ENCODE measurements at places on chromosomes 1 and 21.

DNA sequence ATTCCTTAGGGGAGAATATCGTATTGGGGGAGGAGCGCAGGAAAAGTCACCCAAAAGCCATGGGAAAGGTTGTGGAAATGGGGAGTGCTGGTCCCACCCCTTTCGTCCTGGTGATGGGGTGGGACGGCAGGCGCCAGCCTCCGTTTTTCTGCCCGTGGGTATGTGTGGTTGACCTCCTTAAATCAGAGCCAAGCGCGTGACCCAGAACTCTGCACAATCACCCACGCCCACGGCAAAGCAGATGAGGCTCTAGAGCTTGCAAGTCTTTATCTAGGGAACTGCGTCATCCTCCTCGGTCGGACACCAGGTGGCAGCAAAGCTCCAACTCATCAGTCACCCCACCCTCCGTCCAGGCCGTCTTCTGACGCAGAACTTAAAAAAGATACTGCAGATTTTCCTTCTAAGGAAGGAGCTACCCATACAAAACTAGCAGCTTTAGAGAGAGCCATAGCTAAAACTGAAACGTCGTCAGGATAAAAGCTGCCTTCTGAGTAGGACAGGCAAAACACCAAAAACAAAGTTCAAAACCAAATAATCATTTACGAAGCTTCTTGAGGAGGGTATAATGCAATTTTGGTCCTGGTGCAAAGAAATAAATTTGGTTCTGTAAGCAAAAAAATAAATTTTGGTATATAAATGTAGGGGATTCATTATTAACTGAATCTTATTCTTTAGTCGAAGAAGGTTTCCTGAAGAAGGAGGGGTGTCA lies 62.0 kb downstream of the TBX19 start:
- peak; percentile 63 for DNase-seq

- DNase-seq, result peak; percentile 85
These were observed at the start of gene ELOVL1 for GRCh38 chr1:43367904-43368645. Gene ELOVL1, minus strand, starts transcription at chr1:43368011. Its CDS starts 2,402 bp downstream, at chr1:43365609.

GRCh38 chr1:245156736-245157505 lies 2.1 kb downstream of the KIF26B start:
- DNase-seq, result no peak

GRCh38 chr1:156804026-156804425 lies 12.6 kb downstream of the SH2D2A start:
- DNase-seq, result no peak

- DNase-seq, result no peak
These were observed 4.7 kb downstream of the AGPAT3 start for GRCh38 chr21:43869486-43870325.

GRCh38 chr1:113903501-113904292 lies 902 bp downstream of the AP4B1 start:
- DNase-seq, result no peak

GRCh38 chr21:16533692-16534407 lies 804.1 kb downstream of the USP25 start:
- DNase-seq, result no peak

DNA sequence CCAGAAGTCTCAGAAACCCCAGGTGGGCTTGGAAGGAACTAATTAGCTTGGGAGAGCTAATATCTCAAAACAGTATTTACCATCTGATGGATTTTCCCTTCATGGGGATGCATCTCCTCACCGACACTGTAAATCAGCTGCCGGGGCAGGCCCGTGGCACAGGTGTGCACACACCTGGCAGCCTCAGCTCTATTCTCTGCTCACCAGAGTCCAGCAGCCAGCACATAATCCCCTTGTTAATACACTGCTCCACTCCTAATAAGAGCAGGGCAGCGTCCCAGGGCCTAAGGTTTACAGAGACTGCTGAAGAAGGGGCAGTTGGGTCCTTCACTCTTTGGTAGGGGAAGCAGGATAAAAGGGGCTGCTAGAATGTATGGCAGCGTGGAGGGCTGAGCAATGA lies 200.0 kb downstream of the TOMM20 start:
- no peak for DNase-seq

GRCh38 chr21:28111151-28111619 lies 881.5 kb downstream of the LTN1 start:
- no peak for DNase-seq

GRCh38 chr1:100615686-100616085 lies 77.7 kb downstream of the GPR88 start:
- no peak for DNase-seq

DNA sequence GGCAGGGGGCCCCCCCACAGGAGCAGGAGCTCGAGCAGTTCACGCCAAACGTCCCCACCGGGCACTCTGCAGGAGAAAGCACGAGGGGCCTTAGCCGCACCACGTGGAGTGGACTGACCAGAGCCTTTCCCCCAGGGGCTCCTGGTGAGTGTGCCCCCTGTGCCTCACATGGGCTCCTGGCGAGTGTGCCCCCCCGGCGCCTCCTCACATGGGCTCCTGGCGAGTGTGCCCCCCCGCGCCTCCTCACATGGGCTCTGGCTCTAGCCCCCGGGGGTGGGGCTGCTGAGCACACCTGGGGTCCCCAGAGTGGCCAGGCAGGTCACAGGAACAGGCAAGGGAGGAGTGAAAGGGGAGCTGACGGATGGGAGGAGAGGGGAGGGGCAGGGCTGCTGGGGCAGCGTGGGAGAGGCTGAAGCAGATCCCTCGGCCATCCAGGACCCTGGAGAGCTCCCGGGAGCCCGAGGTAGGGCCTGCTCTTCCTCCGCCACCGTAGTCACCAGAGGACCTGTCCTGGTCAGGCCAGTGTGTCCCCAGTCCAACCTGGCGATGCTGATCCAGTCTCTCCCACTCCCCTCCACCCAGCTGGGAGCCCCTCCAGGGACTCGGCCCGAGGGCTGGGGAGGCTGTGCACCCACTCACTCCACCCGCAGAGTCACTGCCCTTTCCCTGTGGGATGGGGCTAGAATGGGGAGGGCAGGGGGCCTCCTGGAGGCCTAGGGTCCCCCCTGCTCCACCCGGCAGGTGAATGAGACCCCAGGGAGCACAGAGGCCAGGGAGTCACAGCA lies 47.6 kb downstream of the ARHGEF16 start:
- DNase-seq, result no peak

DNA sequence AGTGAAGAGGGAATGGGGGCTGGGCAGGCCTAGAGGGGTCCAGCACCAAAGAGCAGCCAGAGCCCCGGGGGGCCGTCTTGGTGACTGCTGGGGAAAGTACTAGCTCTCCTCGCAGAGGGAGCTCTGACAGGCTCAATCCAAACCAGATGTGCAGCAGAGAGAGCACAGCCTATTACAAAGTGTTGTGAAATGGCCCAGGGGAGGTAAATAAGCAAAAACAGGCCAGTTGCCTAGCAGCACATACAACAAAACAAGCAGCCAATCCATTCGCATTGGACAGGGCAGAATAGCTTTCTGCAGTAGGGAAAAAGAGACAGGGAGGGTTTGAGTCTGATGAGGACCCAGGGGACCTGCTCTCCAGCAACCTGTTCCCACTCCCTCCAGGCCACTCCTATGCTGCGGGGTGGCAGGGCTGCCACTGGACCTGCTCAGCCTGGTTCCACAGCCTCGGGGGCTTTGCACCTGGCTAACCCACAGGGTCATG lies 239.6 kb upstream of the FGGY start:
- no peak for DNase-seq

GRCh38 chr1:46219551-46220520 lies 16.7 kb downstream of the LURAP1 start:
- DNase-seq, result peak; percentile 11

- DNase-seq, result no peak
These were observed 54.1 kb upstream of the MUTYH start for GRCh38 chr1:45394342-45394741.

DNA sequence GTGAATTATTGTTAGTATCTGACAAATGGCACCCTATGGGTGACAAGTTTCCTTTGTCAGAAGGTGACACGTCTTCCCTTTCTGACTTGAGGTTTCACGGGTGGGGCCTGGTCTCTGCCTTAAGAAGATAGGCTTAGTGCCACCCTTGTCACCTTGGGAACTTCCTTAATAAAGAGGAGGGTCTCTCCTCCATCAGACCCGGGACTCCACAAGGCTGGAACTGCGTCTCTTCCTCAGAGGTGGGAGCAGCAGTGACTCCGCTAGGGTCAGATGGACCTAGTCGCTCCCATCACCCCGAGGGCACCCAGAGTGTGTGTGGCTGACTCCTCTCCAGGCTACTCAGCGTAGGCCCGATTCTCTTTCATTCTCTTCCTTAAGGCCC lies 774 bp upstream of the WDTC1 start:
- no peak for DNase-seq

GRCh38 chr1:38375035-38375434 lies 328.4 kb upstream of the POU3F1 start:
- no peak for DNase-seq

DNA sequence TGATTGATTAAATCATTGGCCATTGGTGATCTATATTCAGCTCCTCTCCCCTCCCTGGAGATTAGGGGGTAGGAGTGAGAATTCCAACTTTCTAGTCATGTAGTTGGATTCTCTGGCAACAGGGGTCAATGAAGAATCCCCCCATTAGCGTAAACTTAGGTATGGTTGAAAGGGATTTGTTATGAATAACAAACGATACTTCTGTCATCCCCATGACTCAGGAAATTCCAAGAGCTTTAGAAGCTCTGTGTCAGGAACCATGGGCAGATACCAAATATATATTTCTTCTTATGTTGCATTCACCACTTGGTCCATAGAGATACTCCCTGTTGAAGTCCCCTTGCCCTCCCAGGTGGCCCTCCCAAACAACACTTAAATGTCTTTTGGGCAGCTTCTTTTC lies 124.5 kb downstream of the DNM3 start:
- no peak for DNase-seq

DNA sequence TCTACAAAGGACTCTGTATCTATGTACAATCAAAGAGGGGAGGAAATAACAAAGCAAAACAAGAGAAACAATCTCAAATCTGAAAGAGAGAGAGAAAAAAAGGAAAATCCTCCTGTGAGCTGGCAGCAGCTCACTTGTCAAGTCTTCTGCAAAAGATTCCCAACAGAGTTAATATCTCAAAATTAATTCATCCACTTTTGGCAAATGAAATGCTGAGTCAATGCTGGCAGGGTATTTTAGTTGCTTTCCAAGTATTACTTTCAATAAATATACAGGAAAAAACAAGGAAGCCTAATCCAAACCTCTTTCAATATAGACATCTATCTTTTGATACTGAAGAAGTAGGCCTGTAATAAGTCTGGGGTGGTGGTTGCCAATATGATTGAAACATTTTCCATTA lies 613.9 kb upstream of the NEGR1 start:
- no peak for DNase-seq

GRCh38 chr1:53681351-53681976 lies 57.5 kb downstream of the GLIS1 start:
- DNase-seq, result no peak

DNA sequence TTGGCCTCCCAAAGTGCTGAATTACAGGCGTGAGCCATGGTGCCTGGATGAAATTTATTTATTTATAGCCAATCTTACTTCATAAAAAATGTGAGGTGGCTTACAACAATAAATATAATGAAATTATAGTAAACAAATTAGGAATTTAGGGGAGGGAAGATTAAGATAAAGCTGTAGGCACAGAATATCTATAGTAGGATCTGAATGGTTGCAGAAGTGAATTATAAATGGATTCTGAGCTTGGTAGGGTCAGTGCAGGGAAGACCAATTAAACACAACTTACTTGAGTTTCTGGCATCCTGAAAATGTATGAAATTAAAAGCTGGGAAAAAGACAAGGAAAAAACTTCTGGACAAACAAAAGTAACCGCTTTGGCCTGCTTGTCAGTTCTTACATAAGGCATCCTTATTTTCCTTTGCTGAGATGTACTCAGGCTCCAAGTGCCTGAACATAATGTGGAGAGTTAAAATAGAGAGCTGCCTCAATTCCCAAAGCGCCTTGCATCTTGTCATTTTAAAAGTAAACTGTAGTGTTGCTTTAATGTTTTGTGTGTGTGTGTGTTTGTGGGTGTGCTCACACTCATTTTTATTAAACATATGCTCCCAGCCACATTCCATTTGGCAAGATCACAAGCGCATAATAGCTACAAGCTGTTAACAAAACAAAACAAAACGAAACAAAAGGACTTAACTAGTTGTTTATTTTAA lies 247.3 kb downstream of the S1PR1 start:
- no peak for DNase-seq

- no peak for DNase-seq
These were observed 15.7 kb downstream of the ATP1A4 start for GRCh38 chr1:160167056-160167455.

DNA sequence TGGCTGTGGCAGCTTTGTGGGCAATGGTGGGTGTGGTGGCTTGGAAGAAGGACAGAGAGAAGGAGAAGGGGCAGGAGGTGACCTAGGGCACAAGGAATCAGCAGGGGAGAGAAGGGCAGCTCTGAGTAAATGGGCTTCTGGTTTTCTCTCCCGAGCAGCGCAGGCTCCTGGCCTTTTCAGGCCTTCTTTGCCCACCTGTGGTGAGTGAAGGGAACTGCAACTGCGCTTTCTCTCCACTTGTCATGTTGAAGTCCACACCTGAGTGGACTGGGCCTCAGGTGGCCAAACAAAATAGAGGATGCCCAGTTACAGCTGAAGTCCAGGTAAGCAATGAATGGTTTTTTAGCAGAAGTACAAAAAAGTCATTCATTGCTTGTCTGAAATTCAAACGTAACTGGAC lies 29.4 kb upstream of the KCNA10 start:
- no peak for DNase-seq

Data from NCI-H1105 (cell line).